Suppressor macrophage treated with lipopolysaccharide for 1 hour (primary cell): ENCODE measurements at places on chromosomes 2 and 18.

- DNase-seq, result peak; percentile 11
Observed at GRCh38 chr18:32380559-32380958, 90.1 kb downstream of the GAREM1 start.

DNA sequence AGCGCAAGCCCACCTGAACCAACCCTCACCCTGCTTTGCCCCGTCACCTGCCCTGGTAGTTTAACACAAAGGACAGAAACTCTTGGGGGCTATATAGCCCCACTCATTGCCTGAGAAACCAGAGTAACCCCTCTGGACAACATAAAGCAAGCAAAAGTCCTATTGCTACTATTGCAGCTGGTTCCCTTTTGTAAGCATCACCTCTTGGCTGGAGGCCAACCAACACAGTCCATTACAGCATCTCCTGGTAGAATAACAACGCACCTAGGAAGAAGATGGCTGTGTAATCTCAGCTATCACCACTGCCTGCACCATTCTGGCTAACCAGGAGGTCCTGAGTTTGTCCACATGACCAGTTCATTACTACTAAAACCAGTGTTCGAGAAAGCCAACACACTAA, 36.4 kb downstream of the FLACC1 start:
- DNase-seq, result no peak

DNA sequence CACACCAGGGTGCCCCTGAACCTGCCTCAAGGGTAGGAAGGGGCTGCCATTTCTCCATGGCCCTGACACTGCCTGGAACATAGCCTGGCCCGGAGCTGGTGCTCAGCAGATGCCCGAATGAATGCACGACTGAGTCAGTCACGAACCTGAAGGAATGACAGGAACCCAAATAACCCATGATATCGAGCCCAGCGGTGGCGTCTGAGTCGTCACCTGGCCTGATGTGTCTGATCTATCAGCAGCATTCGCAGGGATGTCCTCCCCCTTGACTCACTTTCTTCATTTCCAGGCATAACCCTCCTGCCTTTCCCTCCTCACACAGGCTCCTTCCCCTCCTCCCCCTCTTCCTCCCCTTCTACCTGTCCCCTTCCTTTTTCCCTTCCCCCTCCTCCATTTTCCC, 52.1 kb upstream of the SMAD7 start:
- no peak for DNase-seq

- DNase-seq, result no peak
Observed at GRCh38 chr2:9775351-9775750, 67.9 kb upstream of the TAF1B start.

DNA sequence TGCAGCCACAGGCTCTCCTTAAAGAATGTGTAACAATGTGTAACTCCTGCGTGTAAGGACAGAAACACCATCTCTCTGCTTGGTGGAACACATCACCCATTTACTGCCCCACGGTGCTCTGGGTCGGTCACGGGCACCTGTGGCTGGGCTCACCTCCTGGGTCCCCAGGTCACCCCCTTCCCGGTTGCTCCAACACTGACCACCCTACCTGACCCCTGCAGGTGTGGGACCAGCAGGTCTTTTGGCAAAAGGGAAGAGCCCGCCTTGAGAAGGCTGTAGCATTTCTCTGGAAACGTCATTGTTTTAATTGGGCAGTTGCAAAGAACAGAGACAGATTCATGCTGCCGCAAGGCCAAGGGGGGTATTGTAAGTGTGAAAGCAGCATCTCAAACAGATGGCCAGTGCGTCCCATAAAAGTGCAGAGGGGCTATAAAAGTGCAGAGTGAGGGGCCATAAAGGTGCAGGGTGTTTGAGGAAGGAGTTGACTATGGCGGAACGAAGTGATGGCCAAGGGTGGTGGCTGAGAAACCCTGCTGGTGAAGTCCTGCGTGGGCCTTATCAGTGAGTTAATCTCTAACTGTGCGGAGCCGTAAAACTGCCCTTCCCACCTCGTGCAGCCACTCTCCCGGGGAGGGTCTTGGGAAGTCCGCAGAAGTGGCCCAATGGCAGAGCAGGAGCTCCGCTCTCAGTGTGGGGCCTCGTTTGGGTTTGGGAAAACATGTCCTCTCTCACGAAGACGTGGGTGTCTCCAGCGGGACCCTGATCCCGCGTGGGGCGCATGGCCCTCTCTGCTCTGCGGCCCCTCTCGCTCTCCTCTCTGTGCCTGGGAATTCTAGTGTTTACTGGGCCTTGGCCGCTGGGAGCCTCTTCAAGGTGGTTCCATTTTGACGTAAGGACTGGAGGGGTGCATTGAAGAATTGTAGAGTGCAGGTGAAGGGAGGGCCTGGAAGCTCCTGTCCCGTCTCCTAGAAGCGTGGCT, 13.7 kb upstream of the NEU4 start:
- no peak for DNase-seq

- DNase-seq, result peak; percentile 84
Observed at GRCh38 chr2:96538487-96539214, 2.1 kb downstream of the ARID5A start.

- DNase-seq, result no peak
Observed at GRCh38 chr2:46125798-46126197, 171.4 kb upstream of the EPAS1 start.

GRCh38 chr2:137960223-137960622, 4.0 kb upstream of the HNMT start:
- peak; percentile 58 for DNase-seq

DNA sequence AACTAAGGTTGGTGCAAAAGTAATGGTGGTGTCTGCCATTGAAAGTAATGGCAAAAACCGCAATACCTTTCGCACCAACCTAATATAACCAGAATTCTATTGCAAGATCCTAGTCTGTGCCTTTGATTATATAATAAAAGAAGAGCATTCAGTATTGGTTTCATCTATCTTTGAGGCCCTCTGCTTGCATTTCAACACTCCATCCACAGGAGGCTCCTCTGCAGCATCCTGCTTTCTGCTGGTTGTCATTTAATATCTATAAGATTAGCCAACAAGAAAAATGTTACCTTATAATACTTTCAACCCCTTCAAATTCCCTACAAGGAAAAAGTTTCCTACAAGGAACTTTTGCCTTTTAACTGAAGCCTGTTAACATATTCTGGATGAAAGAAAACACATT, 139.2 kb downstream of the CDCA7 start:
- no peak for DNase-seq

DNA sequence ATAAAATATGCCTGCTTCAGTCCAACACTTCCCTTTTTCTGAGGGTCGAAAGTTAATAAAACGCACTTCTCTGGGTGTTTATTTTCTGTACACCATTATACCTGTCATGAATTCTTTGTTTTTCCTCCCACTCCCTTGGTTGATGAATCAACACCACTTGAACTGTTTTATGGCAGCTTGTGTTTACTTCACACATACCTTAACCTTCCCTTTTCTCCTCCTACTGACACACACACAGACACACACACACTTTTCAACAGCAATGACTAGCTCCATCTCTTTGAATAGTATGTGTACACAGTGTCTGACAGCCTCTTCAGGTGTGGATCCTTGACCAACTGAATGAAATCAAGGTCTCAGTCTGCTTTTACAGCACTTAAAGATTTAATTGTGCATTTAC, 91.3 kb downstream of the SATB2 start:
- DNase-seq, result no peak

GRCh38 chr2:201396595-201396994, 39.5 kb upstream of the FLACC1 start:
- no peak for DNase-seq

- DNase-seq, result peak; percentile 58
Observed at GRCh38 chr2:45833968-45834344, 182.5 kb downstream of the PRKCE start.

DNA sequence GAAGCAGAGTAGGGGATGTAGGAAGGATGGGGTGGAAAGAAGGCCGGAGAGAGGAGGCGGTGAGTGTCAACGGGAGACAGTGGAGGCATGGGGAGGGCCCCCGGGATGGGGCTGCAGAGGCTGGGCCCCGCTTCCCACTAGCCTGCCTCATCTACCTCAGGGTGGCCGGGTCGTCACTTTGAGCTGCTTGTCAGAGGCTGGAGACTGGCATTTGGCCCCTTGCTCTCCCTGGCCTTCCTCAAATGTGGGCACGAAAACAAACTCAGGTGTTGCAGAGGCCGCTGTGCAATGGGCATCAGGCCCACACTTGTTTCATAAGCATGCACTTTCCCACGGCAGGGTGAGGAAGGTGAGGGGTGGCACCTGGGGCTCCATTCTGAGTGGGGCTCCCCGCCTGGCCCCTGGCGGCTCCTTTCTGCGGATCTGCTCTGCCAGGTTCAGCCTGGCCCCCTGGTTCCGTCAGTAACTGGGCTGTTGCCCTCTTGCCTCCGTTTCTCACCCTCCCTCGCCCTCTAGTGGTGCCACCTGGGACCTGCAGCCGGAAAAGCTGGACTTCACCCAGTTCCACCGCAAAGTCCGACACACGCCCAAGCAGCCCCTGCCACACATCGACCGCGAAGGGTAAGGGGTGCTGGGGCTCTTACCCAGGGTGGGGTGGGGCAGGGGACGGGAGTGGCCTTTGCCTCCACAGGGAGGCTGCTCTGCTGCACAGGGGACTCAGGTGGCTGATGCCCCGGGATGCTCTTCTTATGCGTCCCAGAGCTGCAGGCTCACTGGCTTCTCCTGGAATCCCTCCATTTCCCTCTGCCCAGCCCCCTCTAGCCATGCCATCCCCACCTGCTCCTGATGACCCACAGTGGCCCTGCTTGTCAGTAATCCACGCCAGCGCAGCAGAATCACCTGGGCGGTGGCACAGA, 125.4 kb downstream of the CTIF start:
- peak; percentile 79 for DNase-seq

GRCh38 chr2:85215448-85216401, 82.5 kb downstream of the TCF7L1 start:
- DNase-seq, result no peak

GRCh38 chr2:24008672-24009366, 1.1 kb upstream of the MFSD2B start:
- DNase-seq, result no peak

DNA sequence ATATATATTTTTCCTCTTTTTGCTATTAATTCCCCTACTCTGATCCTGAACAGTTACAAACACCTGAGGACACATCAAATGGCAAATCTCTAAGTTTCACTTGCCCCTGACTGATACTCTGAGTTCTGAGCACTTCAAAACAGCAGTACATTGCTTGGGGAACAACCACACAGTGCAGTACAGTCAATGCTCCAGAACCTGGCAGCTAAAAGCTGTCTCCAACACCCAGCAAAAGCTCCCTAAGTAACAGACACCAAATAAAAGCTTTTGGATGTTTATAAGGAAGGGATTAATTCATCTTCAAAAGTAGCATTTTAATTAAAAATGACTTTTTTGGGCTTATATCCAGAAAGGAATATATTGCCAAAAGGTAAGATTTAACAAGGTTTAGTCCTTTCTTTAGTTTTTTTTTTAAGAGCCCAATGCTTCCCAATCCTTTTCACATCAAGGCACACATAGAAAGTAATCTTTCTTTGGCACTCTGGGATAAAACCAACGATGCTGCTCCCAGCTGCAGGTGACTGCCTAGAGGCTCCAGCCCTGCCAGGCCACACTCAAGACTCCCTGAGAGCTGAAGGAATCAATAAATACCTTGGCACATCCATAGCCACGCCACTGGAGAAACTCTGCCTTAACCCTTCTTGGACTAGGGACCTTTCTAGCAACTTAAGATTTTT, 164.9 kb upstream of the ZFP36L2 start:
- no peak for DNase-seq

DNA sequence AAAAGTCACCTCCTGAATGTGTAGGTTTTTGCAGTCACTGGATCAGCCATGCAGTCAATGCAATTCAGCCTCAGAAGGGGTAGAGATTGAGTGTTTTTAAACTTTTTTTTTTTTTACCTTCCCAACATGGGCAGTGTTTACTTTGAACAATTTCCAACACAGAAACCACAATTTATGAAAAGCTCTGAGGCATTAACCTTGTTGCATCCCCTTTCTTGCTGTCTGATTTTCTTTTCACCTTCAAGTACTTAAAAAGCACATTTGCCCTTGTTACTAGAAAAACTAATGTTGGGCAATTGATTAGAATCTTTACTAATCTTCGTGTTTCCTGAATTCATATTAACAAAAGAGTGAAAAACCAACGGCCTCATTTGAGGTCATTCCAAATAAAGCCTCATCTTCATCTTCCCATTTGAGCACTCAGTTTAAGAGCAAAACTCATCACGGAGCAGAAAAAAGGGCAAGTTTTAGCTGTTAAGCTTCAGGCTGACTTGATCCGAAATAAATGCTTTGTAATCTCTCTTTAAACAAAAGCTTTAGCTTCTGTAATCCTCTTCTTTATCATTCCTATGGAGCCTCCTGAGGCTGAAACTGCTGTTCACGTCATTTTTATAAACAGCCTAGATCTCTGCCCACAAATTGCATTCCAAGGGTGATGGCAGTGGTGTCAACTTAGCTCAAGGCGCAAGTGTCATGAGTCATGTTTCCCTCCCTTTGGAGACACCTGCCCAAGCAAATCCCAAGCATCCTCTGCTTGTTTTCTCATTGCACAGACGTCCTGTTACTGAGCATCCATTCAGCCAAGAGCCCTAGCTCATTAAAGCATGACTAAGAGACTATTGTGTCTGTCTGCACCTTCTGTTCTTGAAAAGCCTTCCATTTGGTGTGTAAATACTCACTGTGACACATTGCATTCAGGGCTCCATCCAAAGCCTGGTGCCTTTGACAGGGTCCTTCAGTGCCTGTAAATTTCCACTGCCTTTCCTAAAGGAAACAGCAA, 107.7 kb downstream of the HNMT start:
- no peak for DNase-seq

- no peak for DNase-seq
Observed at GRCh38 chr18:42230636-42231035, 275.6 kb downstream of the PIK3C3 start.

DNA sequence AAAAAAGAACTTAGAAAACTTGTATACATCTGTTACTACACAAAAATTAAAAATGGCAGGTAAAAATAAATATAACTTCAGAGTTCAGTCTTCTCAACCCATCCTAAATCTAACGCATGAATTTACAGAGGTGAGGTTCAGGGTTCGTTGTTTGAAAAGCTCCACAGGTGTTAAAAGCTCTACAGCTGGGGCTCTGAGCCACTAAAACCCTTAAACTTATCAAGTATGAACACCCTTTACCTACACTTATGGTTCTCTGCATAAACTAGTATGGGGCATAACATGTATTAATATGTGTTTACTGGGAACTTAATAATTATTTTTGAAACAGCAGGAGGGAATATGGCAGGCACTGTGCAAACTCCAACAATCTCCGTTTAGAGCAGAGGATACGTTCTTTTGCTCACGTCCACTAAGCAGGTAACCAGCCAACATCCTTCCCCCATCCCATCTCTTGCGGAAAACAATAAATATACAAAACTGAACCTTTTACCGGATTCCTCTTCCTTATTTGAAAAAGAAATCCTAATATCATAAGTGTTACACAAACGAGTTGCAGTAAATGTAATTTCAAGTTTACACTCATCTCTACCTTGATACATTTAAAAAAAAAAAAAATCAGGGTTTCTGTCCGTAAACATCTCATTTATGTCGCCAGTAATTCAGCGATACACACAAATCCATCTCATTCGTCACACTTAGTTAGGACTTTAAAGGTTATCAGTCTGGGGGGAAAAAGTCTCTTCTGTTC, 1.3 kb downstream of the PIAS2 start:
- DNase-seq, result no peak

- no peak for DNase-seq
Observed at GRCh38 chr2:18123211-18123570, 244.7 kb downstream of the KCNS3 start.
